Mesothelial cell of epicardium (in vitro differentiated cells): ENCODE measurements at places on chromosomes 13 and 19. TPM values are rescaled to one million over a fixed set of nuclear protein-coding genes. Genes with fewer than 3 reads are reported as not detected.

DNA sequence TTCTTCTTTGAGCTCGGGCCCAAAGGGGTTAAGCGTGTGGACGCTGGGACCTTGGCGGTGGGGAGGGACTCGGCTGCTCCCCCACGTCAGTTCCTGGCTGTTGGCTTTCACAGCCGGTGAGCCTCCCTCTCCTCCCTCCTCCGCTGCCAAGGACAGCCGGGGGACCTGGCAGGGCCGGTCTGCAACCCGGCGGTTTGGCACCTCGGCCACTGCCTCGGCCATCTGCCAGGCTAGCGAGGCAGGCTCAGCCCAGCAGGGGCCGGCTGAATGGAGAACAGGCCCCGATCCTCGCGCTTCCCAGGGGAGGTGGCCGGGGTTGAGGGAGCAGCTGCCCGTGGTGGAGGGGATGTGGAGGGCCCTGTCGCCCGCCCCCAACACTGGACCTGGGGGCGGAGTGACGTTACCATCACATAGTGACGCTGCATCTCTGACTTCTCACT, 5.0 kb downstream of the TLE5 start:
- DNase-seq: no peak

DNA sequence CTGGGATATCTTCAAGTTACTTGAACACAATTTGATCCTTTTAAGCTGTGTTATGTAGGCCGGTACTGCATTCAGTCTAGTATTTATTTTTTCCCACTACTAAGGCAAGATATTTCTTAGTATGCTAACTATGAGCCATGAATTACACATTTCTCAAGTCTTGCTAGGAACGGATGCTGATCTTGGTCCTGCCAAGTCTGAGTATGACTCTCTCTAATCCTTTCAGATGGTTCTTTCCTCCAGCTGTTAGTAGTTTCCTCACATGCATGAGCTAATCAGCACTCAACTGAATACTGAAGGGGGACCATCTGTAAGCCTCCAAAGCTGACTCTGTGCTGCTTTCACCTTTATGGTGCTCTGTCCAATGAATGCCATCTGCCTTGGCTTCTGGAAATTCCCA, 460.3 kb downstream of the KCTD12 start:
- no peak for DNase-seq

- no peak for DNase-seq
Observed at GRCh38 chr13:51818781-51819511, 15.0 kb upstream of the DHRS12 start.

GRCh38 chr19:38618590-38619360, at the start of gene EIF3K:
Gene EIF3K (plus strand): TSS chr19:38619188. CDS start chr19:38619269, 81 bp downstream.
- peak; percentile 100 for DNase-seq

GRCh38 chr13:29454931-29455481, 140.5 kb downstream of the SLC7A1 start:
- DNase-seq: no peak

DNA sequence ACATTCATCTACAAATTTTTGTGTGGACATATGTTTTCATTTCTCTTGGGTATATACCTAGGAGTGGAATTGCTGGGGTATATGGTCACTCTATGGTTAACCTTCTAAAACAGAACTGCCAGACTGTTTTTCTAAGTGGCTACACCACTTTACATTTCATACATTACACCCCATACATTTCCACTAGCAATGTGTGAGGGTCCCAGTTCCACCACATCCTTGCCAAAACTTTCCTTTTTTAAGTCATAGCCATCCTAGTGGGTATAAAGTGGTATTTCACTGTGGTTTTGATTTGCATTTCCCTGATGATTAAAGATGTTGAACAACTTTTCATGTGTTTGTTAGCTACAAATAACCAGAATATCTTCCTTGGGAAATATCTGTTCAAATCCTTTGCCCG, 336.1 kb downstream of the SHISA2 start:
- no peak for DNase-seq

DNA sequence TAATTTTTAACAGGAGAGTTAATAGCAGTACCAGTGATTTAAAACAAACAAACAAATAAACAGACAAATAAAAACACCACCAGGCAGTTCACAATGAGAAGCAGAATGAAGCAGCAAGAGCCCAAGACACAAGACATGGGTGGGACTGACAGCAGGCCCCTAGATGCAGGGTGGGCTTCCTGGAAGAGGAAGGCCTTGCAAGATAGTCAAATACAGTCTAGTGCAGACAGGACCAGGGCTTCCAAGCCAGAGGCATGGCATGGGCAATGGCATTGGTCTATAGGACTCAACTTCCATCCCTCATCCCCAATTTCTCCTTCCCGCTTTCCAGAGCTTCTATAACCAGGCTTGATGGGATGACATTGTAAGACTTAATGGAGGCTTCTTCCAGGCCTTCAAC, 645.1 kb downstream of the UQCRFS1 start:
- no peak for DNase-seq

DNA sequence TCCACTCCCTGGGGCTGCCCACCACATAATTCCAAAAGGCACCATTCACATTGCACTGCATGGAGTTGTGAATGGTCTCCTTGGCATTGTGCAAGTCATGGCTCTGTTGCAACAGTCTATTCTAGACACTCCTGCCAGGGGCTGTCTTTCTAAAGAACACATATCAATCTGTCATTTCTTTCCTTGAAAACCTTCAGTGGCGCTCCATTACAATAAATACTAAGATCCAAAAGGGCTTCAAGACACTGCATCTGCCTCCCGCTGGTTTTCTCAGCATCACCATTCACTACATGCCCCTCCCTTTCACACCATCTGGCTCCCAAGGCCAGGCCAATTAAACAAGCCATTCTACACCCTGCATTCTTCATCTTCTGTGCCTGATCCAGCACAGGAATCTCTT, 32.2 kb upstream of the TM9SF2 start:
- DNase-seq: no peak

DNA sequence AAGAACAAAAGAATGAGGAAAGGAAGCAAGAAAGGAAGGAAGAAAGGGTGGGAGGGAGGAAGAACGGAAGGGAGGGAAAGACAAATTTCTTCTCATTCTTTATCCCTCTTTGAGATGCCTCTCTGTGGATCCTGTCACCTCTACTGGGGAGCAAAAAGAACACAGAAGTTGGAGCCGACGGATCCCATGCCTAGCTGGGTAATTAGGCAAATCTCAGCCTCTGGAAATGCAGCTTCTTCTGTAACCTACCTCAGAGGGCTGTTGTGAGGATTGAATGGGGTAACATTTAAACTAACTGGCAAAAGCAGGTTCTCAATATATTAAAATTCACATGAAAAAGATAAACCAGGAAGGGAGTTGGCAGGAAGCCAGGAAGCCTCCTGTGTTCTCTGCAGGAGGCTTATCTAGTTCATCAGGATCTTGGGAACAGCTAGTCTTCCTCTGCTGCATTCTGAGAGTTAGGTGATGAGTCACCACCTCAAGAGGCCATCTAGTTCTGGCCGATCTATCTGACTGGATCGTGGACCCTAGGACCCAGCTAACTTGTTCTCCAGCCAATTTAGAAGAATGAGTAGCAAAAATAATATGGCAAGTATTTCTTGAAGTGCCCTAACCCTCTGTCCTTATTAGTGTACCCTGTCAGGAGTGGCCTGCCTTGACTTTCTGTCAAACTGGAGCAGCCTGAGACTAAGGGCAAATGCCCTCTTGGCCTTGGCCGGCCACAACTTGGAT, 15.2 kb upstream of the CPB2 start:
- DNase-seq: peak; percentile 57

- peak; percentile 45 for DNase-seq
Observed at GRCh38 chr19:40191836-40192646, 815 bp downstream of the MAP3K10 start.

- no peak for DNase-seq
Observed at GRCh38 chr13:44140146-44140545, 233.5 kb upstream of the SERP2 start.

DNA sequence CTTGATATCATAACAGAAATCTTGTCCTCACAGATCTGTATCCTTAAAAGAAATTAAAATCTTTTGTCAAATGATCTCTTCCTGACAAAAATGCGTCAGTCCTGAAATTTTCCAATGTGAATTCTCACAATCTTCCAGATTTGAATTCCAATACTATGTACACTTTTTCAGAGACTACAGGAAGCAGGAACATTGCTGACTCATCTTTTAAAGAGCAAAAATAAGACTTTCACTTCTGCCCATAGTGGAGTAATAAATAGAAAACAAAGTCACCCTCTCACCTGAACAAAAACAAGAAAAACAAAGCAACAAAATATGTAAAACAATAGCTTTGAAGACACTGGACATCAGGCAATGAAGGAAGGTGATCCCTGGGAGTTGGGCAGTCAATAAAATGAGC, 167.0 kb upstream of the IPO5 start:
- no peak for DNase-seq

GRCh38 chr19:34256835-34257558, 2.6 kb downstream of the GARRE1 start:
- DNase-seq: no peak

DNA sequence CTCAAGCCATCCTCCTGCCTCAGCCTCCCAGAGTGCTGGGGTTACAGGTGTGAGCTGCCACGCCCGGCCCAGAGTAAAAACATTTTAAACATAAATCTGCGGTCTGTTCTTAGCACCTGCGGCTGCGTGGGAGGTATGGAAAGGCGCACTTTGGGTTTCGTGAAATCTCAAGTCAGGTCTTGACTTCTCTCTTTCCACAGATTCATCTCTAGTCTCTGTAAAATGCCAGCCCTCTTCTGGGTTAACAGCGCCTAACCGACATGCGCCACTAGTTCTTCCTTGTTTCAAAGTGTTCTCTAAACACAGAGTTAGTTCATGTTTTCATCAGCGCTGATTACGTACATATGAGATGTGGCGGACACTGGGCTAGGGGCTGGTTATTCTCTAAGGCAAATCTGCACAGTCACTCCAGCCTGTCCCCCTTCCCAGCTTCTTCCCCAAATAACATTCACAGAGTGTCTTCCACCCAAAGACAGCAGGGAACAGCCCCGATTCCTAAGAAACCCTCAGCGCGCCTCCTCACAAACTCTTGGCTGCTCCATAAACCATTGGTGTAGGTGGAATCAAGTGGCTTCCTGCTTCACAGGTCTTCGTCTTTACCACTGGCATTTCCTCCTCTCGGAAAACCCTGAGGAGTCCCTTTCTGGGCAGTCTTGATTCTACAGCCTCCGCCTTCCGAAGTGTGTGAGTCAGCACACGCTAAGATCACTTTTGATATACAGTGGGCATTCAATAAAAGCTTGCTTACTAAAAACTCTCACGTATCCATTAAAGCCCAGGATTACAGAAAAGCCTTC, 1.4 kb downstream of the PARP4 start:
- DNase-seq: no peak

GRCh38 chr19:27660428-27660827, 1552.5 kb downstream of the UQCRFS1 start:
- DNase-seq: no peak

Gene IZUMO4
- total RNA-seq: 11.0 to 14.4 TPM (median 13.8 TPM) in 3 replicates

Gene GDF15
- total RNA-seq: 3.2 to 4.7 TPM (median 3.9 TPM) in 3 replicates

Gene GRK1
- 0.20 to 0.41 TPM (median 0.34 TPM) in 3 replicates for total RNA-seq

Gene C1QTNF9B
- total RNA-seq: not detected in 3 replicates

Gene PCDH17
- 9.3 to 9.6 TPM (median 9.4 TPM) in 3 replicates for total RNA-seq

Gene LIN7B
- total RNA-seq: 9.6 to 12.8 TPM (median 9.8 TPM) in 3 replicates

Gene PRR20C
- not detected in 3 replicates for total RNA-seq

Gene RFPL4A
- total RNA-seq: not detected in 3 replicates
